EL (cell line): ENCODE measurements at places on chromosomes 3 and 15.

DNA sequence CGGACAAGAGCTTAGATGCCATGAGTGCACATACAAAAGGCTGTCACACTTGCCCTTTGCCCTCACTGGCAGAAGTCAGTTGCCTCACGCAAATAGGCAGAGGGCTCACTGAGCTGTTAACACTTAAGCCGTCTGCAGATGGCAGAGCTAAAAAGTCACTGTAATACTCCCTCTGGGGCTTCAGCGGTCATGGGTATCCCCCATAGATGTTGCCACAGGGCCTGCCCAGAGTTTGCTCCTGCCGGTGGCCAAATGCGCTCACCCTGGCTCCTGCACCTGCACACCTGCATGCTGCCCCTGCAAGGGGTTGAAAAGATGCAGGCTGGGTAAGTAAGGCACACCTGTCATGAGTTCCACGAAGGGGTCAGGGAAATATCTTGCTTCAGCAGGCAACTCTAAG lies 741.5 kb downstream of the EDEM1 start:
- no peak for DNase-seq

GRCh38 chr15:65330934-65331645 lies 26.6 kb downstream of the RNU5B-1 start:
- no peak for DNase-seq

DNA sequence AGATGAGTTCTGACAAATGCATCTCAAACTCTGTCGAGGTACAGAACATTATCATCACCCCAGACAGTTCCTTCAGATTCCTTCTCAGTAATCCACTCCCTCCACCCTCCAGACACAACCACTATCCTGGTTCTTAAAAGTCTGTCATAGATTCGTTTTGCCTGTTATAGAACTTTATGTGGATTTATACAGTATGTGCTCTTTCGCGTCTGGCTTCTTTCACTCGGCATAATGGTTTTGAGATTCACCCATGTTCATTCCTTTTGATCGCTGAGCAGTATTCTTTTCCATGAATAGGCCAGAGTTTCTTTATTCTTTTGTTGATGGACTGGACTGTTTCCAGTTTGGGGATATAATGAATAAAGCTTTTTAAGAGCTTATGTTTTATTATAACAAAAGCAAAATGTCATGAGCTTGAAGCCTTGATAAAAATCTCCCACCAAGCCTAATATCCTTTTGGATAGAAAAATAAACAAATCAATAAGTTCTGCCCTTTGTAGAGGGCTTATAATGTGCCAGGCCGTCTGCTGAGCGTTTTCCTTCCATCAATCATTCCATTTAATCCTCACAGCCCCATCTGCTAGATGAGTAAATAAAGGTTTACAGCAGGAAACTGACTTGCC lies 21.3 kb upstream of the RFTN1 start:
- DNase-seq, result no peak

- no peak for DNase-seq
Observed at GRCh38 chr3:46966811-46967210, 9.7 kb downstream of the CCDC12 start.

DNA sequence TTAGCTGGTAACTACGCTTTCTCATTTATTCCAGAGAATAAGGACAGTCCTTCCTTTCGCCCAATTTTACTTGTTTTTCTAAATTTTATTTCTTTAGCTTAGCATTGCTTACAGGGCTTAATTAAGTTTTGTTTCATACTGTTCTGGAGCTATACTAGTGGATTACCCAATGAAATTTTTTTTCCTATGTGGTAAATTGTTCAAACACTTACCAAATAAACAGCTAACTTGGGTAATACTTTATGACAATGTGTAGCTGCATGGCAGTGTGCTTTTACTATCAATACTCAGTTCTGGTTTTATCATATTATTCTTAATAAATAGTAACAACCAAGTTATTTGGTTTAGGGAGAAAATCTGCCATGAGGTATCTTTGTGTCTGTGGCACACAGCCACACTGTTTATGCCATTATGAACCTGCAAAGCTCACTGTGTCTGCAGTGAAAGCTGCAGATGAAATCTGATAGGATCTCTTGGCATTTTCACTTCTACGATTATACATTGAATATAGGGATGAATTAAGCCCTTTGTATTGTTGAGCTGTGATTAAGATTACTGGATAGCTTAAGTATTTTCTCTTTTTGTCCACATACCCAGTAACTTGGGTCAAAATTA lies 37.2 kb downstream of the UBE2E2 start:
- DNase-seq, result no peak

DNA sequence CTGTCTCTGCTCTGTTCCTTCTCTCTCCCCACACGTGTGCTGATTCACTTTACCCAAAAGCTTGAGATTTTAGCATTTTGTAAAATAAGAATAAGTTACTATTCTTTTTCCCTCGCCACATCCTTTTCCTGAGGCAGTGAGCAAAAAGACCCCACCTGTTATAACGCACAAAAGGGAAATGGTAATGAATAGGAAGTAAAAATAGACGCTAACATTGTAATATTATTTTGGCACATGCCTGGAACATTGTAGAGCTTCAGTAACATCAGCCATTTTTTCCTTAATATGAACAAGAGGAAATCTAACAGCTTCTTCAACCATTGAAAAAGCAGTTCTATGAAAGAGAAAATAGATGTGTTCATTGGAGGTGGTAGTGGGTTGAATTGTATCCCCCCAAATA lies 40.5 kb downstream of the CD200 start:
- DNase-seq, result no peak

- DNase-seq, result no peak
Observed at GRCh38 chr3:29436612-29437323, 155.9 kb downstream of the RBMS3 start.

GRCh38 chr3:160480931-160481330 lies 31.3 kb upstream of the TRIM59 start:
- peak; percentile 21 for DNase-seq

- no peak for DNase-seq
Observed at GRCh38 chr3:105802118-105802706, 66.6 kb downstream of the CBLB start.

DNA sequence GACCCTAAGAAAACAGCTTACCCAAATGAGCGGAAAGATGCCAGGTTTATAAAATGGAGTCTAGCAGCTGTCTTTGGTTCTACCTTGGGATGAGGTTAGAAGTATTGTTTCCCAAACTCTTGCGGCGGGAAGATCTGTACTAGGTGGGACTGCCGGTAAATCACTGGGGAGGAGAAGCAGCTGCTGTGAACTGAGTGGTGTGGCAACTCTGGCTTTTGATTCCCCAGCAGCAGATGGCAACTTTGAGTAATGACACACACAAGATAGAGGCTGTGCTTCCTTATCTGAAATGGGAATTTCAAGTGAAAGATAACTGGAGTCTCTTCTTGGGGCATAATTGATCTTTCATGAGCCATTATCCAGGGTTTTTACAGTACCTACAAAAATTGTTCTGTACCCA lies 184.9 kb downstream of the ATG7 start:
- DNase-seq, result no peak

- DNase-seq, result no peak
Observed at GRCh38 chr15:70320077-70320476, 222.4 kb upstream of the TLE3 start.

DNA sequence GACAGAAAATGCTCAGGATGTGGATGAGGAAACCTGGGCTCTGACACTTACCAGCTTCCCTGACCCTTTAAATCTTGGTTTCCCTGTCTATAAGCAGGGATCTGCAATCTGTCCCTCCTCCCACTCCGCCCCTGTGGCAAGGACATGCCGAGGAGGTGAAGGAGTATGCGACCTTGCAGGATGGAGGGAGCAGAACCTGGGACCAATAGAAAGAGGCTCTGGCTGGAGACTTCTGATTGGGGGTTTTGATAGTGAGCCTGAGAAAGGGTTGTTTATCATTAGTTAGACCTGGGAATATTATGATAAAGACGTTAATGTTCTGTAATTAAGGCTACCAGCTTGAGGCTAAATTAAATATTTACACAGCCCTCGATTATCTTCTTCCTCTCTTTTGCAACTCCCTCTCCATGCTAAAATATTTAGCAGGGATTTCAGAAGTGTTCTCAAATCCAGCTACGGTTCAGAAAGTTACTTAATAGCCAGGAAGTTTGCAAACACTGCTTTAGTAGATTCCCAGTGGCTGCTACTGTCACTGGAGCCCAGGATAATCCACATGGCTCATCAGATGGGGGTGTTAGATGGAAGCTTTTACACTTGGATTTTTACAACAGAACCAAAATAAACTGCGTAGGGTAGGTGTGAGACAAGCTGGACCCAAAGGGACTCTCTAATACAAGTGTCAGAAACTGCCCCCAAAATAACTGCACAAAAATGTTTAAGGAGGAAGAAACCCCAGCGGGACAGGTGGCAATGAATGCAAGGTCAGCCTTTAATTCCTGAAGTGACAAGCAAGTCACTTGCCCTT lies 9.2 kb upstream of the PAQR5 start:
- no peak for DNase-seq

DNA sequence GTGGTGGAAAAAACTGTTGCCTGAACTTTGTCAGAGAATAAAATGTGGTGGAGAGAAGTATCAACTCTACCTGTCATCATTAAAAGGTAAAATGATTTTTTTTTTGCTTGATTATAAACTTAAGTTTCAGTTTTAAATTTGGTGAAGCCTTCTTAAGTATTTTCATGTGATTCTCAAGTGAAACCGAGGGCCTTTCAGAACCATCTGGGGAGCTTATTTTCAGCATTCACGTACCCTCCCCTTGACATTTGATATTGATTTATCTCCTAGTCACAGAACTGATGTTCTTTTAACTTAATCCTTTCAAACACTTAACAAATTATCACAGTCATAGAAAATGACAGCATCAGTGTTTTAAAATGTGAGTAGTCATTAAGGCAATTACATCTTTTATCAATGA lies 38.5 kb downstream of the HPS3 start:
- DNase-seq, result no peak
